H7 (cell line): ENCODE measurements at places on chromosomes 4 and X. TPM values are rescaled to one million over a fixed set of nuclear protein-coding genes. Genes with fewer than 3 reads are reported as not detected.

DNA sequence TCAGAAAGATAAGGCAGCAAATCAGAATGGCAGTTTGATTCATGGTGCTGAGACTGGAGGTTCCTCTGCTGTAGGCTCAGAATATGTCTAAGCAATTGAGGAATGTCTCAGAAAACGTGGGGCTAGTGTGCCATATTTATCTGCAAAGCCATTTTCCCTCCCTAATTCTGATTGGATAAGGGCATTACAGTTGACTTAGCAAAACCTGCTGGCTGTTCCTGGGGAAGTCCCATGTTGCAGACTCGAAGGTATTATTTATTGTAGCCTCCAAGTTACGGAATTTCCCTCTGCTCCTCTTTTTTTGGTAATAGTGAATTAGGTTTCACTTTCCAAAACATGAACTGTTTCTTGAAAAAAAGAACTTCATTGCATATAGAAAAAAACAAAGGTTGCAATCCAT, at the start of gene CXCL10:
Gene CXCL10, minus strand, starts transcription at position 109 of the 400 bp plus-strand sequence. Its CDS starts 66 bp downstream, at position 43.
- no peak for DNase-seq

DNA sequence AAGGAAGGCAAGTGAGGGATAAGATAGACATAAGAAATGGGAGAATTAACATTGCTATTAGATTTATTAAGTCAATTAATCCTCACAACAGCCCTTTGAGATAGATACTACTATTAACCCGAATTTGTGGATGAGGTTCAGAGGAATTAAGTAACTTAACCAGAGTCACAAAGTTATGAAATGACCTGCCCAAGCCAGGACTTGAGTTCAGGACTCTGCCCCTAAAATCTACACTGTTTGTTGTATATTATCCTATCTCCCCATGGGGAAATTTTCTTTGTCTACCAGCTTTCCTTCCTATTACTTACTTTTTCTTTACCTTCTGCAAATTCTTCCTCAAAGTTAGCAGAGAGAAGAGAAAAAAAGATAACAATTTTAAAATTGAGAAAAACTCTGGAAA, 33.4 kb upstream of the UBQLN2 start:
- DNase-seq = no peak

Gene EDA
- total RNA-seq = 8.1 and 8.6 TPM in 2 replicates

Gene GYPB
- not detected in 2 replicates for total RNA-seq

GRCh38 chrX:153554519-153555167, 37.2 kb downstream of the ATP2B3 start:
- peak; percentile 92 for DNase-seq

- DNase-seq = no peak
Observed at GRCh38 chr4:8394806-8395205, 45.7 kb downstream of the ACOX3 start.

GRCh38 chrX:131783555-131784308, 239.4 kb upstream of the STK26 start:
- DNase-seq = no peak

DNA sequence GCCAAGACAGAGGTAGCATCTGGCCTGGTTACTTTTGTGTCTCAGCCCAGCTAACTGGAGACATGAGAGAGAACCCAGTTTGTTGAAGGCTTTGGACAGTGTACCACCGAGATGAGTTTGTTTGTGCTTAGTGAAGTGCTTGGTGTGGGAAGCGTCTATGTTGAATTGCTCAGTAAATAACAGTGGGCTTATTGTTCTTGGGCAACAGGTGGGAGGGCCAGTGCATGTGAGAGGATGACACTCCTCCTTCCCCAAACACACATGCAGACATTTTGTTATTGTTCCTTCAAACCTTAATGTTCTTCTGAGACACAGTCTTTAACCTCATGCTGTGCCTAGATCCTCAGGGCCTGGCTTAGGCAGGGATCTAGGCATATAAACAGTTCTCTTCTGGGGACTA, 39.7 kb downstream of the MSN start:
- no peak for DNase-seq

DNA sequence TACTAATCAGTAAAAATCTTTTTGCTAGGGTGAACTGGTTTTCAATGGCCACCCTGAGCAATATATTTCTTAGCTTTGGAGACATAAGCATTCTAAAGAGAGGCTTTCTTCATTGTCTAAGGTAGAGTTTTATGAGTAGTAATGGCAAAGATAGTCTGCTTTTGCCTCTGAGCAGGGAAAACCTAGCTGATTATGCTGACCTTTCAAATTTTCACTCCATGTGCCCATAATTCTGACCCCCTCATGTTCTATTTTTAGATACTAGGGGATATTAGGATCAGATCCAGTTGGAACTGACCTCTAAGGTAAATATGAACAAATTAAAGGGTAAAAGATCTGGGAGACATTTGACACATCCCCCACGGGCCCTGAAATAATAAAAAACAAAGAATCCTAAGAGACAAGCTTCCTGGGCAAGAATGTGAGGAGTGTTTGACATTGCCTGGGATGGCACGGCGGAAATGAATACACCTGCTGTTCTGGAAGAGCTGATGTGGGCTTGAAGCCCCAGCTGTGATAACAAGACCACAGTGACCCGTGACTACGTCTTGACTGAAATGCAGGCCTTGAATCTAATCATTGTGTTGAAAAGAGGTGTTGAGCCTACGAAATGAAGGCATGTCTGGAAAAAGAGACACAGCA, 392.1 kb upstream of the FRG1 start:
- no peak for DNase-seq

DNA sequence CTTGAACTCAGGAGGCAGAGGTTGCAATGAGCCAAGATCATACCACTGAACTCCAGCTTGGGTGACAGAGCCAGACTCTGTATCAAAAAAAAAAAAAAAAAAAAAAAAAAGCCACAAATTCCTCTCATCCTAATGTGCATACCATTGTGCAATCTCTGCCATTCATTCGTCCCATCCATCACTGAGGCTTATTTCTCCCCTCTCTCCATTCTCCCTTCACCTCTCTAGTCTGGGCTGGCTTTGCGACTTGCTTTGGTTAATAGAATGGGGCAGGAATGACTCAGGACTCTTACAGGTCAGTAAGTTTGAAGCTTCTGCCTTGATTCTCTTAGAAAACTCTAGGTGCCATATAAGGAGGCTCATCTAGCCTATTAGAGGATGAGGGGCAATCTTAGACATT, 60.3 kb upstream of the DDX3X start:
- DNase-seq = no peak

GRCh38 chr4:101556842-101557241, 209.5 kb upstream of the PPP3CA start:
- no peak for DNase-seq

Gene CT45A10
- 0.55 and 3.6 TPM in 2 replicates for total RNA-seq
